ENCODE measurements at places on chromosomes 5 and 9.
A peak's percentile ranks its signal among the peaks of the same experiment; 100 is the strongest.

DNA sequence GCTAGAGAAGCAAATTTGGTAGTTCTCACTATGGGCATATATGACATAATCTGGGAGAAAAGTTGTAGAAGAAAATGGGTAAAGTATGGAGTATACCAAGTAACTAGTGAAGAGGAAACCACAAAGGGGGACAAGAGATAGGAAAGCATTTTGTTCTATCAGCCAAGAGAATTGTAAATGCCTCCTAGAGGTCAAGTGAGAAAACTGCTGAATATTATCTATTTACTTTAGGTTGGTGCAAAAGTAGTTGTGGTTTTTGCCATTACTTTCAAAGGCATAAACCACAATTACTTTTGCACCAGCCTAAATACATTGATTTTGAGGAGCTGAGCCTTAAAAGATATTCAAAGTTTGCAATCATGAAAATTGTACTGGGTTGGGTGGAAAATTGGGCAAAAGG lies 126.7 kb upstream of the GRHPR start:
- no peak for DNase-seq

DNA sequence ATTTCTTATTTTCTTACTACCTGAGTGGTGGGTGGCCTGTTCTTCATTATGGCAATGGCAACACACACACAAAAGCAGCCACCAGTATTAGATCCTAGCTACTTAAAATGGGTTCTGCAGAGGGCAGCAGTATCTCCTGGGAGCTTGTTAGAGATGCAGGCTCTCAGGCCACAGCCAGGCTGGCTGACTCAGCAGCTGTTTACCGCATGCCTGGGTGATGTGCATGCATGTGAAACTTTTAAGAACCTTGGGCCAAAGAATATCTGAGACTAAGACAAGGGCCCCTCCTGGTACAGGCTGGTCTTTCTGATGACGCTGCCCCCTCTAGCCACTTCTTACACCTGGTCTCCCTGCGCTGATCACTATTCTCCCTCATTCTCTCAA lies 399.0 kb downstream of the MED10 start:
- DNase-seq, result no peak

GRCh38 chr5:157766902-157767301 lies 23.4 kb downstream of the LSM11 start:
- DNase-seq, result no peak

DNA sequence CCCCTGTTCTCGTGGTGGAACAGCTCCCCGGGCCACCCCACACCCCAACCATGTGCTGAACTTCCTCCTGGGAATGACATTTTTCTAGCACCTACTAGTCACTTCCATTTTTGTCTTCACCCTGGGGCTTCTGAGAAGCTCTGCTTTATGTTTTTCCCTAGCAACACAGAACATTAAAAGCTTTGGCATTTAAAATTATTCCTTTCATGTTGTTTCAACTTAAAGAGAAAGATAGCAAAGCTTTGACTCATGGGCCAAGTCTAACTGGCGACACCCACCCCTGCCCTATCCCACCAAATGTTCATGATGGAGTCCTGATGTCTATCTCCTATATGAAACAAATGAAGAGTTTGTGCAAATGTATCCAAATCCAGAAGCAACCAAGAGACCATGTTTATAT lies 22.4 kb downstream of the BOD1 start:
- no peak for DNase-seq

DNA sequence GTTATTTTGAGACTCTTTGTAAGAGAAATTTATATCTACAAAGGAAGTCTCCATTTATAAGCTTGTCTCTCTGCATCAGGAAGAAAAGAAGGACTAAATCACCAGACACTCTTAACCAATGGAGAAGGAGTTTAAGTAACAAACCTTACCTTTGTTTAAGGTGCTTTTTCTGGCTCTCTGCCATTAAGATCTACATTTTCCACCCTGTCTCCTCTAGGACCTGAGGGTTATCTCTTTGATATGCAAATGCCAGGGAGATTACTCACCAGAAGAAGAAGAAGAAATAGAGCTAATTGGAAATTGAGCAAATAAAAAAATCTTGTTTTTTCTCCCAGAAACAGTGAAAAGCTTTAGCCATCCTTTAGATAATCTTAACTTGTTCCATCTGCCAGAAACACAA lies 60.9 kb downstream of the CDKN2A start:
- DNase-seq, result no peak

GRCh38 chr9:16484744-16485143 lies 385.7 kb downstream of the BNC2 start:
- no peak for DNase-seq

DNA sequence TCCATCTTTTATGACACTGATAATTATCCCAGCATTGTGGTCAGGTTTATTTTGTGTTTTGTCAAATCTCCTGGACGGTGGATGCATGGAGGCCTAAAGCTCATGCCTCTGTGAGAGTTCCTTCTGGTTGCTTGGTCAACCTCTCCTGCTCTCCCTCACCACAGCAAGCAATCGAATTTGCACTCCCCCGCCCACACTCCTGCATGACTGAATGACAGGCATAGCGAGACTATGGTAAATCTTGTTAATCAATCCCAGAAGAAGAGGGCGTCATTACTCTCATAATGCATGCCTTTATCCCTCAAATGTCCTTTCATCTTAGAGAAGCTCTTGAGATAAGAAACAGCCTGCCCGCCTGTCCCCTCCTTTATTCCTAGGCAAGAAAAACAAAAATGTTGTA lies 1215.0 kb upstream of the CDH9 start:
- no peak for DNase-seq

GRCh38 chr5:55597014-55597981 lies 62.5 kb upstream of the PLPP1 start:
- no peak for DNase-seq

GRCh38 chr5:123035360-123035917 lies 1.1 kb downstream of the PPIC start:
- DNase-seq, result peak; percentile 8

- no peak for DNase-seq
Measured at GRCh38 chr5:56095579-56096102, 100.9 kb upstream of the IL6ST start.

DNA sequence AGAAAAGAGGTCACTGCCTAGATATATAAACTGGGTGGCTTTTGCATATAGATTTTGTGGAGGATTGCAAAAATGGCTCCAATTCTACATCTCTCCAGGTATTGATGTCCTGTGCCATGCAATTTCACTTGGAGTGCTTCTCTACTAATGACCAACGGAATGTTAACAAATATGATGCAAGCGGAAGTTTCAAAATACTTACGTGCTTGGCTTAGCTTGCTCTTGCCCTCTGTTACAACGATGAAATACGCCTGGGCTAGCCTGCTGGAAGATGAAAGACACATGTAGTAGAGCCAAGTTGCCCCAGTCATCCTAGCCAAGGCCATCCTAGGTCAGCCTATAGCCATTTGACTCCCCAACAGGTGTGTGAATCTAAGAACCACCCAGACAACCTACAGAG lies 3.6 kb upstream of the POC5 start:
- no peak for DNase-seq

DNA sequence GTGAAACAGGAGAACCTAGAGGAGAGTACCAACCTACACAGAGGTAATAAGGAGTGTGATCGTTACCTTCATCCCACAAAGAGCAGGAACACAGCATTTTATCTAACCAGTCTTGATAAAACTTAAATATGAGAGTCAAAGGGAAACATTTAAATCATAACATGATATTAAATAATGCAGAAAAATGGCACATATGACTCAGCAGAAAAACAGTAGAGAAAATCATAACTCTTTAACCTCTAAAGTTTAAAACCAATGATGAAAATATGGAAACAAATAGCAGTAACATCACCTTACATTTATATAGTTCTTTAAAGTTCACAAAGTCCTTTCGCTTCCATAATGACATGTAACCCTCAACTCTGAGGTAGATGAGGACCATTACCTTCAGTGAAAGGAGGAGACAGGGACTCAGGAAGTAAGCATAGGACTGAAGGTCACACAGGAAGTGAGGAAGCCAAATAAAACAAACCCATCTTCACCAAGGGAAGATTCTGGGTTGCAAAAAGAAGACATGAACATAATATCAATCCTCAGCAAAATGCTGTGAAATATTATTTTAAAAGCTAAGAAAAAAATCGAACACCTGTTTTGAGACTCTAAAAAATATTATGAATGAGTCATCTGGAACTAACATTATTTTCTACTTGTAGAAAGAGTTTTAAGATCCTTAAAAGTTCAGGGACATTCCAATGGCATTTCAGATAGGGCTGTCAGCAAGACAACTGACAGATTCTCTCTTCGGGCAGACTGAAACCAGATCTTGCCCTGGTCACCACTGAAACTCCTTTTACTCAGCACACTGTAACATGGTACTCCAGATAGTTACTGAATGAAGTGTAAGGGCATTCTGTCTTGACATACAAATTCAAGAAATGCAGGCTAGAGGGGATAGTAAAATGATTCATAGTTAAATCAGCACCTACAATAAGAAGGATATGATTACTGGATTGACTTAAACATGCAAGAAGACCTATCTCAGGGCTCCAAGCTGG lies 148.5 kb downstream of the EPB41L4A start:
- DNase-seq, result no peak

DNA sequence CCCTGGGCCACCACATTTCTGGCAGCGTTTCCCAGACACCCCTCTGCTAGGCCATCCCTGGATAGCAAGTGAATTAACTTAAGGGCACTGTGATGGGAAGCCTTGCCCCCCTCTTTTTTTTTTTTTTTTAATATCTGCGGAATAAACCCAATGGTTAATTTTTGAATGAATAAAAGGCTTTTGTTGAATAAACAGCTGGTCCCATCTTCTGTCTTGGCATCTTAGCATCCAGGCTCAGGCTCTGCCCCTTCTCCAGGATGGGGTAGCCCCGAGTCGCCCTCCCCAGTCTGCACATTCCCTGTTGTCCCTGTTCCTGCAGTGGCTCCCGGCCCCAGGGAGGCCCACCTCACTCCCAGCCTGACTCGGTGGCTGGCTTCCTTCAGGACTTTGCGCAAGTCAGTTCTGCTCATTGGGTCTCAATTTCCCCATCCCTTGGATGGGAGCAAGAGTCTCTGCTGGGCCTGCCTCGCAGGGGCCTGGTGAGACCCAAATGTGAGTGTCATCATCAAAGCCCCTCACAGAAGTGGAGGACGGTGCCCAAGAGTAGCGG lies 29.0 kb upstream of the HMCN2 start:
- DNase-seq, result no peak

DNA sequence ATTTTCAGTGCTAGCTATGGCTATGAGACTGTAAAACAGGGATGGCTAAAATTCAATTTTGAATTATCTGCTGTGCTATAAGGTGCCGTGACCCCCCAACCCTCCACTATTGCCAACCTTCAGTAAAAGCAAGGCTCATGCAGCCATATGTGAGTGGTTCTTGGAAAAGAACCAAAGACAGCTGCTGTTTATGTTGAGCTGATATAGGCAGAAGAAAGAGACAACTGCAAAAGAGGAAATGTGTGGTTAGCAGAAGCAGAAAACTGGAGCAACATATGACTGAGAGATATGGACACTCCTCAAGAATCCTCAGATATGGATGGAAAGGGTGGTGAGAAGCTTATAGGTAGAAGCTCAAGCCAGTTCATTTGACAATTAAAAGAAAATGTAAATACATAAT lies 200.3 kb downstream of the TLE1 start:
- no peak for DNase-seq

DNA sequence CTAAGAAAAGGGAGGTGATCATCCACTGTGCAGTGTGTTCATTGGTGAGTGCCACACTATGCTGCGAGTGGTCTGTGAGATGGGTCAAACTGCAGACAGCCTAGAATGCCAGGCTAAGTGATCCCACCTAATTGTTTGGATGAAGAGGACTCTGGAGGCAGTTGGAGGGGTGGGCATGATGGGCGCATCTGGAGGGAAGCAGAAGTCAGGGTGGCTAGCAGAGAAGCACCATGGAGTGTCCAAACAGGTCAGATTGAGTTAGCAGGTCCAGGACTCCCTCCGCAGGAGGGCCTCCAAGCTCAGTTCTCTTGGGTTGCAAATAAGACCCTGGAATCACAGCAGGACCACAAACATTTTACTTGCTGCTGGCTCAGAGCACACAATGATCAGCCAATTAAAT lies 19.9 kb upstream of the ANGPTL2 start:
- no peak for DNase-seq

- no peak for DNase-seq
Measured at GRCh38 chr9:98667005-98667640, 41.6 kb downstream of the GABBR2 start.

DNA sequence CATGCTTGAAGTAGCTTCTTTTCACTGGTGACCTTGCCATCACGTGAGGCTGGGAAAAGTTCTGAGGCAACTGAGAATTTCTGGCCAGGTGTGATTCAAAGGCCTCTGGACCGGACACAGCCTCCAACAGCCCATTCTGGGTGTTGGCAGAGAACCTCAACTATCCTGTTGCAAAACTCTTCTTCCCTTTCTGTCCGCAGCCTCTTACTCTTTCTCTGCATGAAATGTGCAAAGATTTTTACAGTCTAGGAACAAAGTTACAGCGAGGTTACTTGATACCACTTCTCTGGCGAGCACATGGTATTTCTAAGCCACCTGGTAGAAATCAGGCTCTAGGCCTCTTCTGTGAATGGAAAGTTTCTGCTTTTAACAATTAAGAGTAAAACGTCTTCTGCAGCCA lies 79.2 kb downstream of the FREM1 start:
- DNase-seq, result no peak

GRCh38 chr5:14937254-14937653 lies 65.7 kb upstream of the ANKH start:
- no peak for DNase-seq

GRCh38 chr9:110575945-110576344 lies 3.6 kb downstream of the SVEP1 start:
- DNase-seq, result peak; percentile 42

GRCh38 chr9:108535526-108535925 lies 320.3 kb downstream of the ACTL7B start:
- no peak for DNase-seq

DNA sequence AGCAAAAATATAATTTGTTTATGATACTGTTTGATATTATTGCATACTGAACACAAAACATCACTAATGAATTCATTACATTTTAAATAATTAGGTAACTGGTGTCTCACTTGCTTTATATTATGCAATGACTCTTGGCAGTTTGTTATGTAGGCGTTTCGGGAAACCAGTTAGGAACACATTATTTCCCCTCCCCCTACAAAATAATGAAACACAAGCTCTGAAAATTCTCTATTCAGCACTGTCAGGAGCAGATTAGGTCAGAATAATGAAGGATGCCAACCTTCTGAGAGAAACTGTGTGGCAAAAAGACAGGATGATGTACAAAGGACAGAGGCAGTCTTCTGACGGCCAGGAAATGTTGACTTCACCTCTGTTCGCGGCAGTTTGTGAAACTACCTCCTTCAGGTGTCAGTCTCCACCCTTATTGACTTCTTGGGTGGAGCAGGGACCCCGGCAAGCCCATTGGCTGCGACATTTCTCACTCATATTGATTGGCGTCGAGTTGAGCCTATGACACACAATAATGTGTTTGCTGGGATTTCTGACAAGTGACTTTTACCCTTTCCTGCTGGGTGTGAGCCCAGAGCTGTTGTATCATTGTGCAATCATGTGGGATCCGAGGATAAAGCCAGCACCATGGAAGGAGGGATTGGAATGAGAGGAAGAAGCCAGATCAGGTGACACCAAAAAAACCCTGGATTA lies 33.9 kb downstream of the SH3PXD2B start:
- DNase-seq, result peak; percentile 89

- DNase-seq, result no peak
Measured at GRCh38 chr9:21779397-21779796, 23.0 kb upstream of the MTAP start.

Data from G401 (cell line).